Activated T-helper 1 cell treated with anti-CD3 and anti-CD28 coated beads, Interleukin-2, amount 50 U/mL, for 16 hours (primary cell): ENCODE measurements at places on chromosomes 2 and 18.

DNA sequence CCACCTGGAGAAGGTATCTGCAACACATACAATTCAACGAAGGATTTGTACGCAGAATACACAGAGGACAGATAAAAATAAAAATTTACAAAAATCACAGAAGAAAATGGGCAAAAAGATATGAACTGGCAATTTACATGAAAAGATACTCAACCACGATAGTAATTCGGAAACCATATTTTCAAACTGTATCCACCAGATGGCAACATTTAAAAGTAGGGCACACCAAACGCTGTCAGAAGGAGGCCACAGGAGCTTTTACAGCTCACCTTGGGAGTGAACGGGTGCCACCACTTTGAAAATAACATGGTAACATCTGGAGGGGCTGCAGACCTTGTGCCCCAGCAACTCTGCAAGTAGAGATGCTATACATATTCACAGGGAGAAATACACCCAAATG, 9.8 kb downstream of the KIF1A start:
- no peak for DNase-seq

DNA sequence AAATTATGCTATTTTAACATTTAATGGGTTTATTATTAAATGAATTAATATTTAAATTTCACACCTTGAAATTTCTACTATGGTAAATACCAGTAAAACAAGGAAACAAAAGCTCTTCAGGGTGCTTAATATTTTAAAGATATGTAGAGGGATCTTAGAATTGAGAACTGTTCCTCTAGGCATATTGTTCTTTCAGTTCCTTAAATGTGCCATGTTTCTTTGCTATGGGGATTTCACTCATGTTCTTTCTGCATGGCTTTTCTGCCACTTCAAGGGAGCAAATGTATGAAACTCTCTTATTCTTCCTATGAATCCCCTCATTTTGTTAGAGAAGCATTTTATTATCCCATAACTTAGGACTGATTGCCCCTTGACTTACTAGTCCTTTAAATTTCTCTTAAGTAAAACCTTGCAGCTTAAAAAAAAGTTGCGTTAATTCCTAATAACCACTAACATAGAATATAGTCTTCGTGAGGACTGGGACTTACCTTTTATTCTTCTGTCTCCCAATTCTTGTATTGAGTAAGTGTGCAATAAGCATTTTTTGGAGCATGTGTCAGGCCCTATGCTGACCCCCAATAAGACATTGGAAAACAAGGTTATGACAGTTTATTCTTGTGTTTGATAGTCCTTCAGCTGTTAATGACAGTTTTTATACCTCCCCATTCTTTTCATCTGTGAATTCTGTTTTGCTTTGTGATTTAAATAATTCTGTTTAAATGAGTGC, 95.7 kb downstream of the BIRC6 start:
- DNase-seq, result no peak

GRCh38 chr18:35460736-35461161, 37.0 kb downstream of the INO80C start:
- no peak for DNase-seq

- no peak for DNase-seq
Observed at GRCh38 chr2:238346544-238346943, 26.2 kb downstream of the TRAF3IP1 start.

DNA sequence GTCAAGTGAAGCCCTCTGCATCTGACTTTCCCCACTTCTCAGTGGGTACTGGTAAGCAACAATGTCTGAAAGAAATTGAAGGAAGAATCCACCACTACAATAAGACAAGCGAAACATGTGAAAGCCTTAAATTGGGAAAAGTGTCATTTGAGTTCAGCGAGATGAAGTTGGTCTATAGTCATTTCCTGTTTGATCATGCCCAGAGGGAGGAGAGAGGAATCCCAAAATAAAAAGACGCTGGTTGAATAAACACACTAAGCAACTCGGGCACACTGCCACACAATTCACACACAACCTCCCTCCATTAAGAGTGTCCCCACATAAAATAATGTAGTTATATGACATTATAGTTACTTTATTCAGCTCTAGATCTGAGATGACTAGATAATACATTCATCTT, 166.1 kb downstream of the CBLN2 start:
- DNase-seq, result no peak

DNA sequence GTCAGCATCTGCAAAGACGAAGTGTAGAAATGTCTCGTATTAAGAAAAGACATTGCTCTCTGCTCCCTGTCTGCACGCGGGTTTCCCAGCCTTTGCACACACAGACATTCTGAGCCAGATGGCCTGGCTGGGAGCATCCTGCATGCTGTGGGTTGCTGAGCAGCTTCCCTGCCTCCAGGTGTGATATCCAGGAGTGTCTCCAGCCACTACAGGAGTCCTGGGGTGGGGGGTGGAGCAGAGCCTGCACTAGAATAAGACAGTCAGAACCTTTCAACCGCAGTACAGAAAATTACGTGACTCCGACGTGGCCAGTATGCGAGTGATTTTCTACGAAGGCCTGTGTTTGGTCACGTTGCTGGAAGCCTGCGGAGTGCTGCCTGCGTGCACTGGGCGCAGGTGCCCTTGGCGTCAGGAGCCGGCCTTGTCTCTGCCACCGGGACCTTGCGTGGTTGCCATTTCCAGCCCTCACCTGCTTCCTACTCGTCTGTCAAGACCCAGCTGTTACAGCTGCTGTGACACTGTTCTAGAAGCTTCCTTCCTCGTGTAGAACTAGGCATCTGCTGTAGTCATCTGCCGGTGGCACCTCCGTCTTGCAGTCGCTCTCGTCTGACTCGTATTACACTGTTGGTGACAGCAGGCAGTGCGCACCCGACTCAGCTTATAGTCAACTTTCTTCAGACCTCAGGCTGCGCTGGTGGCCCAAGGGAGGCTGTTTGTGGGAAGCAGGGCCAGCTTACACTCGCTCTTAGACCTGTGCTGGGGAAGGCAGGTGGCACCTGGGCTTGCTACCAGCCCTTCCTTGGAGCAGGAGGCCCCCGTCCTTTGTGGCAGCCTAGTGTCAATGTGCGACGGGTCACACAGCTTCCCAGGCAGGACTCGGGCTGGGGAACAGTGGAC, 11.2 kb downstream of the CTDP1 start:
- DNase-seq, result no peak

DNA sequence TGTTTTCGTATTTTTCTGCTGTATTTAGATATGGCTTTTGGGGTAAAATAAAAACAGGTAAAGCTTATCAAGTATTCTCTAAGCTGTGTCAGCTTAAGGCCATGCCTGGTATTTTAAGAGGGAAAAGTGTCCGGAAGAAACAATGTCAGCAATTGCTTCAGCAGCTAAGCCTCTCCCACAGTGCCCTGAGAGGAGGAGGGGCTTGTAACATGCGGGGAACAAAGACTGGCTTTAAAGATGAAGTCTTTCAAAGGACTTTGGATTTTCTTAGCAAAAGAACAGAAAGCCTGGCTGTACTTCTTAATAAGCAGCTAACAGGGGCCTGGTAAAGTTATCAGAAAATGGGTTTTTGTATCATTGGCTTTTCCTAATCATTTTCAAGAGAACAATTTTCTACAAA, 102.8 kb downstream of the PXDN start:
- DNase-seq, result no peak

- DNase-seq, result no peak
Observed at GRCh38 chr2:199757233-199757870, 93.6 kb downstream of the FTCDNL1 start.

GRCh38 chr2:2547451-2547850, 216.4 kb upstream of the MYT1L start:
- DNase-seq, result no peak

DNA sequence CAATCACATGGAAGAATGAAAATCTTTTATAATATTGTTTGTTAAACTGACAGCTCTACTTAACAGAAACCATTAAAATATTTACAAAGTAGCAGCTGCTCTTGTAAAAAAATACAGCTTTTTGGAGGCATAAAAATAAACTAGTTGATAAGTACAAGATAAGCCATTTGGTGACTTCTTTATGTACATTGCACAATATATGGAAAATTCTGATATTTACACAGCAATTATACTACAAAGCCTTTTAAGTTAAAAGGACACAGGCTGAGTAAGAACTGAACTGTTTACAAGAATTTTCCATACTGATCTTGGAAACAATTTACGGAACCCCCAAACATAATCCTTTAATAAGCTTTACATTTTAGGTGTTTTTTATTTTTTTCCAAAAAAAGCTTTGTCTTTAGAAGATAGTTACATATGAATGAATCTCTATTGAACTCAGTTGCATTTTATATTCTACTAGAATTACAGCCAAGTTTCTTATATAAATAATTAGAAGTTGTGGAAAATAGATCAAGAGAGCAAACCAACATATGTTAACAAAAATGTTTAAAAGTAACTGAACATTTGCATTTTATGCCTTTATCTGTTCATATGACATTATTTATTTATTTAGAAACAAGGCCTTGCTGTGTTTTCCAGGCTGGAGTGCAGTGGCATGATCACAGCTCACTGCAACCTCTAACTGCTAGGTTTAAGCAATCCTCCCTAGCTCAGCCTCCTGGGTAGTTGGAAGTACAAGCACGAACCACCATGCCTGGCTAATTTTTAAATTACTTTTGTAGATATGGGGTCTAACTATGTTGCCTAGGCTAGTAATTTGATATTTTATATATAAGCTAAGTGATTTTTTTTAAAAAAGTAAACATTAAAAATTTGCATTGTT, 142.5 kb downstream of the OTX1 start:
- no peak for DNase-seq

DNA sequence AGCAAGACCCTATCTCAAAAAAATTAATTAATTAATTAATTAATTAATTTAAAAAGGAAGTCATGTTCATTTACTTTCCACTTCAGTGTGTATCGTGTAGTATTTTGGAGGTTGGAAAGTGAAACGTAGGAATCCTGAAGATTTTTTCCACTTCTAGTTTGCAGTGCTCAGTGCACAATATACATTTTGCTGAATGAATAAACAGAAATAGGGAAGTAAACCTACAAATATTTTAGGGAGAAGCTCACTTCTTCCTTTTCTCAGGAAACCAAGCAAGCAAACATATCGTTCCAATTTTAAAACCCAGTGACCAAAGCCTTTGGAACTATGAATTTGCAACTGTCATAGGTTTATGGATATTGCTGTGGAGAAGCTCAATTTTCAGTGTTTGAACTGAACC, 27.8 kb downstream of the SLC14A1 start:
- DNase-seq, result no peak

DNA sequence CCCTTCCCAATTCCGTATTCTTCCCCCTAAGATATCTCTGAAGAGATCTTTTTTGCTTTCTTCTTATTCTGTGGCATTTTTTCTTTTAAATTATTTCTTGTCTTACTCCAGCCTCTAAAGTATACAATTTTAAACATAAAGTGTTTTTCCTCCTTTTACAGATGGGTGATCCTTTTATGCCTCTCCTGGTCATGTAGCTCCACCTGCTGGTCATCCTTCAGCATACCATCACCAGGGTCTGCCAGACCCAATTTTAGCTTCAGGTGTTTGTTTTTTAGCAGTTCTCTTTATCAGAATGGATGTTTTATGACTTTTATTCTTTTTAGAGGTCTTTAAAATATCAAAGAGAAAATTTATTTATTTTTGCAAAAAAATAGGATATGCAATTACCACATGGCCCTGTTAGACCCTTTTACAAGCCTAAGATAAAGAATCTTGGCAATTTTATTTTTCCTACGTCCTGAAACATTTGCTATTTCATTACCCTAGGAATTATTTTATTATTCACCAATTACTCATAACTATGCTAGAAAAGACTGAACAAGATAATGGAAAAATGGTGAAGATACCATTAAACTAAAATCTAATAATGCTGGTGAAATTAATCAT, 55.5 kb downstream of the PIGN start:
- peak; percentile 30 for DNase-seq

GRCh38 chr2:64606479-64607363, 47.0 kb downstream of the SERTAD2 start:
- peak; percentile 73 for DNase-seq
